ENCODE measurements at places on chromosomes 7 and 10. TPM values are rescaled to one million over a fixed set of nuclear protein-coding genes. Genes with fewer than 3 reads are reported as not detected.

Gene FAM180A
- not detected for total RNA-seq

Gene FGF8
- total RNA-seq, result not detected

Gene LRIT1
- not detected for total RNA-seq

Gene SPDYE16
- 0.53 TPM for total RNA-seq

Gene VAX1
- total RNA-seq, result not detected

Gene PAPOLB
- not detected for total RNA-seq

DNA sequence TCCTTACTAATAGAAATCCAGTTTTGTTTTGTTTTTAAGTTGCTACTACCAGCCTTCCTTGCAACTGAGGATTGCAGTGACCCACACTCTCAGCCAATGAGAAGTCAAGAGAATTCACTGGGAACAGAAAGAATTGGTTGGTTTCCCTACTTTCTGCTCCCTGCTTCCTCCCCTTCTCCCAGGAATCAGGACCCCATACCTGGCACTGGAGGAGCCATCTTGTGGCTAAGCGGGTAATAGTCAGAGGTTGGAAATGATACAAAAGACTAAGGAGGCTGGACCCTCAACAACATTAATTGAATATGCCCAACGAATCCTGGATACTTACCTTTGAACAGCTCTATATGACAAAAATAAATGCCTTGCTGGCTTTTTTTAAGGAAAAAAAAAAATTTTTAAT is 6.3 kb downstream of the TMEM176A start:
- H3K4me1 ChIP-seq, result no peaks in the 10 kb centered on the region
- no peak for DNase-seq
- H3K36me3 ChIP-seq, result no peaks in the 10 kb centered on the region
- no peak overlapping the region for H3K4me3 ChIP-seq
- H3K27ac ChIP-seq, result no peak overlapping the region
- H3K27me3 ChIP-seq, result peaks cover 30% of the 10 kb centered on the region

DNA sequence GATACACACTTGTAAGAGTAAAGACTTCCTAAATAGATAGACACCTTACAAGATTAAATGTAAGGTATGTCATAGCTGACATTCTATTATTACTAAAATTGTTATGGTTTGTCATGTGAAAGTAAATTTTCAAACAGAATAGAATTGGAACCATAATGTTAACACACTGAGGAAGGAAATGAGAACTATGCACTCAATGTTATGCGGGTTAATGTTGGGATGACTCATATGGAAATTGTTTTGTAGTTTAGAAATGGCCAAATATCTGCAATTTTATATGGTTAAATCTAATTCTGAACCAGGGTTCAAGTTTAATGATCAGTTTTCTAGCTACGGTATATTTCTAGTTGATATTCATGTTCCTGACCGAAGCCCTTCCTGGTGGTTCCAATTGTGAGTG is 214.2 kb upstream of the ADO start:
- H3K27ac ChIP-seq, result no peak overlapping the region
- H3K4me3 ChIP-seq, result no peak overlapping the region
- DNase-seq, result no peak
- no peaks in the 10 kb centered on the region for H3K27me3 ChIP-seq

DNA sequence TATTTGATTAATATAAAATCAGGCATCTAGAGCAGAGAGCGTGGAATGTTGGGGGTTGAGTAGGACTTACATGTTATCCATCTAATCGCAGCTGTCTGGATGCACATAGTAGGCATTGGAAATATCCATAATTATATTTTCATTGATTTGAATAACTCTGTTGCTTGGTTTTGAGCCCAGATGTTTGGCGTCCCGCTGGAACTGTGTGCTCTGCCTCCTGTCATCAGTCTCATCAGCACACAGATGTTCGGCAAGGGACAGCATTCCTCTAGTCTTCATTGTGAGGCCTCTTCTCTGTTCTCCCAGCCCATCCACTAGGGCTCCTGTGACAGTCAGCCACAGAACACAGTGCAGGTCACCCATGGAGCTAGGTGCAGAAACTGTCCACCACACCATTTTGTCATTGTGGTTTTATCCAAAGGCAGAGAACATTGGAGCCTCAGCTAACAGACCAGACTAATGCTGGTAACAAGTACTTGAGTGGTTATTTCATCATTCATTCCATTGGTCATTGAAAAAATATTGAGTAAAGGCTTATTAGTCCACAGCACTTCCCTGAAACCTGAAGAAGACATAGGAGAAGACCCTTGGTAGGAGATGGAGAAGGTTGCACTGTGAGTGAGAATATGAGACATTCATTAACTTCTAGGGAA is 927.4 kb downstream of the LRMDA start:
- H3K27ac ChIP-seq, result no peak overlapping the region
- no peaks in the 10 kb centered on the region for H3K27me3 ChIP-seq
- H3K36me3 ChIP-seq, result no peaks in the 10 kb centered on the region
- H3K4me3 ChIP-seq, result no peak overlapping the region
- H3K4me1 ChIP-seq, result no peaks in the 10 kb centered on the region

DNA sequence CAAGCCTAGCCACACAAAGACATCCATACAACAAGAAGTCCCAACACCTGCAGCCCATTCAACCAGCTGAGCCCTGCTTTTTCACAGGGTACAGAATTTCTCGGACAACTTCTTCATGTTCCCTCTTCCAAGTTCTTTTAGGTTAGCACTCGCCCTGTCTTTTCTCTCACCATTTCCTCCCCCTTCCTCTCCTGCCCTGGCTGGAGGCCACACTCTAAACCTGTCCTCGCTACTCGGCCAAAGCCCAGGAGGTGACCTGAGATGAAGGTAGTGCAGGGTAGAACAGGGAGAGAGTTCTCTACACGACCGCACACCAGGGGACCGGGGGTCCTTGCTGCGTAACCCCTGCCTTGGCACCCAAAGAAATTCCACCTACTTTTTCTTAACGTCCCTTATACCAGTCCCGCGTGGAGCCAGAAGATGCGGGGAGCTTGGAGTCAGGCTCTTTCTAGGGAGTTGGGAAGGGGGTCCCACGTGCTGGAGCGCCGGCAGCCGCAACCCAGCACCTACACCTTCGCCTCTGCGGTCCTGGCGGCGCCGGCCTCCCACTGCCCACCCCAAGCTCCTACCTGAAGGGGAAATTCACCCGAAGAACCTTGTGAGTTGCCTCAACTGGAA is 16.0 kb upstream of the DLX6 start:
- no peak for DNase-seq
- H3K36me3 ChIP-seq, result no peaks in the 10 kb centered on the region
- peaks cover 76% of the 10 kb centered on the region for H3K27me3 ChIP-seq
- H3K27ac ChIP-seq, result no peak overlapping the region
- no peak overlapping the region for H3K4me3 ChIP-seq

- no peaks in the 10 kb centered on the region for H3K27me3 ChIP-seq
- H3K27ac ChIP-seq, result no peak overlapping the region
- peaks cover 14% of the 10 kb centered on the region for H3K4me1 ChIP-seq
- no peak for DNase-seq
- no peak overlapping the region for H3K4me3 ChIP-seq
Measured at GRCh38 chr7:5607951-5608656, 173.4 kb downstream of the RNF216 start.
